ENCODE measurements at places on chromosomes 2 and 18.

DNA sequence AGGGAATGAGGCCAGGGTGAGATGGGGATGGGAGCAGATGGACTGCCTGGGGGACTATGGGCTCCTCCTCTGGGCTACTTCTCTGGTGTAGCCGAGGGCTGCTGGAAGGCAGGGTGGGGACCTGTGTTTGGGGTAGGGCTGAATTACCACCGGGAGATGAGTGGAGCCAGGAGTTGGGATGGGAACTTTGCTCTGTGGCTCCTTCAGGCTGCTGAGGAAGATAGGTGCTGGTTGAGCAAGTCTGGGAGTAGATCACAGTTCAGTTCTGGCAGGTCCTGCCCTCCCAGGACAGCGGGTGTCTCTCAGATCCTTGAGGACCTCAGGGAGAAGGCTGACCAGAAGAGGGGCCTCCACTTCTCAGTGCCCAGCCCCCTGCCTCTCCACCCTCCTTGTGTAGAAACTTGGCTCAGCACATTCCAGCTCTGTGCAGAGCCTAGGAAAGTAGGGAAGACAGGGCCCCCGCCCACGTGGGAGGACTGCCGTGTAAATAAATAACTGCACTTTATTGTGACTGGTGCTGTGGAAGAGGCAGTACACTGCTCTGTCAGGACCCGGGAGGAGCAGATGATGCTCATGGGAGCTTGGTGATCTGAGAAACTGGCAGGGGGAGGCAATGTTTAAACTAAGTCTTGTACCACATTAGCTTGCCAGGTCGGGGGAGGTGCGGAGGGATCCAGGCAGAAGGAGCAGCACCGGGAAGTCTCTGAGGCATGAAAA is 15.3 kb downstream of the TET3 start:
- DNase-seq, result peak; percentile 13

DNA sequence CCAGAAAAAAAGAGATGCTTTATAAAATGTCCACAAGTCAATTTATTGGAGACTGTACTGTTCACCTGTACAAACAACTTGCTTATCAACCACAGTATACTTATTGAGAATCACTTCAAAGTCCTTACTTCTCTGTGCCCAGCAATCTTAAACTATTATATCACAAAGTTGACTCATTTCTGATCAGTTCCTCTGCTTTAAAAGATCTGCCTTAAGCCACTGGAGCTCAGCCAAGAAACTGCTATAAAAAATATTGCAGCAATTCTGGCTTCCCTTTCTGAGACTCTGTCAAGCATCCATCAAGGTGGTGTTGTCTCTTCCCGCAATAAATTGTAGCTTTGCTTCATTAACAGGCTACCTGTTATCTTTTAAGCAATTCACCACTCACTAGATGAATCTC is 375.2 kb upstream of the SPHKAP start:
- no peak for DNase-seq

DNA sequence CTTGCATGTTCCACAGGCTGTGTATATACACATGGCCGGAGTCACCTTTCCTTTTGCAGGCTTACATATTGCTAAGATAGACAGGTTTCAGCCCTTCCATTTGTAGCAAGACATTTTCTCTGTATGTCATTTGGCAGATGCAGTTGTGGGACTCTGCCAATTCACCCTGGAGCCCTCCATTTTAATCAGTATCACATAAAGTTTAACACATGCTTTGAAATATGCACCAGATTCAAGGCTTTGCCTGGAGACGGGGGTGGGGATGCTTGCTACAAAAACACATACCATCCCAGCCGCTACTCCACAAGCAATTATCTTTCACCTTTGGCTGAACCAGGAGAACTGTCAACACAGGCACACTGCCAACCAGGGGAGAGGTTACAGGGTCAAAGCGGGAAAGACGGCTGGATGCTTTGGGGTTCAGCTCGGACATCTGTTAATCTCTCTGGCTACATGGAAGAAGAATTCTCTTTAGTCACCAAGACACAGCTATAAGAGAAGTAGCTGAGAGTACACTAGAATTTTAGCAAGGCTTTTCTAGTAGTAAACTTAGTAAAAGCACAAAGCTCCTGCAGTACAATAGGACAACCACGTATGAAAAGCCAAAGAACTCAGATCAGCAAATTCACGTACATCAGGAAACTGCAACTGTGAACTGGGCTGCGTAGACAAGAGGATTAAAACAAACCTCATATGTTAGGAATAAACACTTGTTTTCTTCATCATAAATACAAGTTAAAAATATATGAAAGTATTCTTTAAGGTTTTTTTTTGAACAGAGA is 130.9 kb downstream of the EXOC6B start:
- peak; percentile 38 for DNase-seq

DNA sequence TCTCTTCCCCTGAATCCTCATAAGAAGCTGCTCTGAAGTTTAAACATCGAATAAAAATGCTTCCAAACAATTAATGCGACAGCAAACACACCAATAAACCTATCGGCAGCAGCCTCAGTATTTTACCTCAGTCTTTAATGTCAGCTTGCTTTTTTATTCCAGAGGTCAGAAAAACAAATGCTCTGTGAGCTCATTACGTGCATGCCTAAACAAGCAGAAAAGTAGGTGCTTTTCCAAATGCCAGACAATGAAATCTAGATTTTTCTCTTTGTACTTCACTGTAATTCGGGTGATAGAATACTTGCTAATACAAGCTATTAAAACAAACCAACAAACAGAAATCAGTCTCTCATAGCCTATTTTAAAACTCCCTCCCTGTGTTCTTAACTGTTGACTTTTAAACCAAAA is 381.5 kb downstream of the NRXN1 start:
- no peak for DNase-seq

- DNase-seq, result no peak
These were observed 175.7 kb upstream of the POU3F3 start for GRCh38 chr2:104678181-104678580.

GRCh38 chr18:10205151-10205550 is 249.3 kb upstream of the APCDD1 start:
- DNase-seq, result no peak

GRCh38 chr2:116510117-116510671 is 1304.3 kb upstream of the DDX18 start:
- DNase-seq, result no peak

- DNase-seq, result no peak
These were observed 327.7 kb downstream of the SUCLG1 start for GRCh38 chr2:84131278-84131830.

DNA sequence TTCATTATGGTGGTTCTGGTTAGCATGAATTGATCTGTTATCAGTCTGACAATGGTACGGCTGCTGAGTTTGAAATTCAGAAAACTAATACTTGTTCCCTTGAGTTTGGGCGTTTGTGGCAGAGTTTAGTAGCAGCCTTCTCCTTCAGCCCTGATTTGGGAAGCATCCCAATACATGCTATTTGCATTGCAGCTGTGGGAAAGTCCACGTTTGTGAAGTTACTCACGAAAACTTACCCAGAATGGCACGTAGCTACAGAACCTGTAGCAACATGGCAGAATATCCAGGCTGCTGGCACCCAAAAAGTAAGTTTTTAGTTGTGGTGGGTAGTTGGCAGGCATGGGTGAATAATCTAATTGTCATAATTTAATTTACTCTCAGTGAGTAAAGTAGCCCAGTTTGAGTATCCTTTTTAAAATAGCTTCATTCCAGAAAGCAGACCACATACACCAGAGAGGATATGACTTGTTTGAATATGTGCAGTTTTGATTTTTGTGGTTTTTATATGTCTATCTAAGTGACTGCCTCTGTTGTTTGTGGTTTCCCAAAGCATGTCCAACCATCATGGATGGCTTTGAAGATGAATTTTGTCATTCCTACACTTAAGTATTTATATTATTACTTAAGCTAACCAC is 12.2 kb downstream of the DGUOK start:
- peak; percentile 67 for DNase-seq

DNA sequence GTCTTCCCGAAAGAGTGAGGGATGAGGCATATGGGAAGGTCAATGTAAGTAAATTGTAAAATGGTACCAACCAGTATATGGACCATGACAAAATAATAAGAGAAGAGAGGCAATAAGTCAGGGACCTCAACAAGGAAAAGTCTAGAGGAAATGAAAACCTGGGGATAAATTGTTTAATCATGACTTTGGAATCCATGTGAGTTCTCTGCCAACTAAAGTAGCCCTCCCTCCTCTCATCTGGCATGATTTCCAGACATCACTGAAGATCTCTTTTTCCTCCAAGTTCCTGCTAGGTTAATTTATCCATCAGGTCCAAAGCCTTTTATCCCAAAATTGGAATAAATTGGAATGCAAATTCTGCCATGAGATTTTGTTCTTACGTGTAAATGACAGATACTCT is 417.9 kb downstream of the NRXN1 start:
- DNase-seq, result no peak

GRCh38 chr2:100198461-100199230 is 56.3 kb upstream of the AFF3 start:
- DNase-seq, result no peak

GRCh38 chr2:241703032-241703604 is 1.3 kb downstream of the ING5 start:
- no peak for DNase-seq

GRCh38 chr2:83757329-83757728 is 701.8 kb downstream of the SUCLG1 start:
- no peak for DNase-seq

DNA sequence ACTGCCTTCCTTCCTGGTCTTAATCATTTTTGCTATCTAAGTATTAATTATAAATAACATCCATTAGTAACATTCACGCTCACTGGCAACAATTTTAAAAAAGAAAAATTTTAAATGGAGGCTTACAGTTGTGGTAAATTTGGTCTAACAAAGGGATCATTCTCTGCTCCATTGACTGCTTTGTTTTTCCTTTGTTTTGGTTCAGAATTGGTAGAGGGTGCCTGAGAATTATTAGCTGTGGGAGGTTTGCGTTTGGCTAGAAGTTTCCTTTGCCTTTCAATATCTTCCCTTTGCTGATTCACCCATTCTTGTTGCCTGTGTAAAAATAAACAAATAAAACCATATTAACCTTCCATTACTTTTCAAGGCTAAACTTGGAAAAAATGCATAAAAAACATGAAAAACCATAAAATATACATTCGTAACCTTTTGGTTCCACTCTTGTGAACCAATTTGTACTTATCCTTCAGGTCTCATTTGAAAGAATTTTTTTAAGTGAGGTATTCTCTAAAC is 114.6 kb downstream of the TLK1 start:
- no peak for DNase-seq

DNA sequence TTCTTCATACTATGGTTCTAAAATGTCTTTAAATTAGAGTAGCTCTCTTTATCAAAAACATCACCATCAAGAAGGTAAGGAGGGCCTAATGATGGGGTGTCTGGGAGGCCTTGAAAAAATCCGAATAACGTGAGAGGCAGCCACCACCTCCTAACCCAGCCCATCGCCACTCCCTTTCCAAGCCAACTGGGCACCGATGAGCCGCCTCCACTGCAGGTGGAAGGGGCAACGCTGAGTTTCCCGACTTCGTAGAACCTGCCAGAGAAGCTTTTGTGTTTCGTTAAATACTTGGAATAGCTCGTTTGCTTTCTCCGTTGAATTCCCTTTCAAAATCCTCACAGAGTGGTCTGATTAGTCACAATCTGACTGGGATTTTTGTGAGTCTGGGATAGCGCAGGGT is 22.0 kb upstream of the RPL31 start:
- no peak for DNase-seq

GRCh38 chr2:230202430-230203109 is 17.2 kb downstream of the SP110 start:
- DNase-seq, result no peak

DNA sequence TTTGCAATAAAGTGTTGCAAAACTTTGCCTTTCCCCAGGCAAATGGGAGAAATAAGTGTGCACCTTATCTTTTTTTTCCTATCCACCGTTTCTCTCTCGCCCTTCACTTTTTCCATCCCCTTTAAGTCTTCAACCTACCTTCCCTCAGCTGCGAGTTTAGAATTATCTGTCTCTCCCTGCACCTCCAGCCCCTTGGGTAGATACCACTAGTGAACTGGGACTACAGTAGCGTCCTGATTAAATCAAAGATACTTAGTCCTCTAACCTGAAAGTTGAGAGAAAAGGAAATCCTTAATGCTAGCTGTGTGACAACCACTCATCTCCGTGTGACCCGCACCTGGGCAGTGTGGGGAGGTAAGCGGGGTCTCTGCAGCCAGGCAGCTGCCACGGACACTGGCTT is 16.1 kb upstream of the PPP4R1 start:
- no peak for DNase-seq

DNA sequence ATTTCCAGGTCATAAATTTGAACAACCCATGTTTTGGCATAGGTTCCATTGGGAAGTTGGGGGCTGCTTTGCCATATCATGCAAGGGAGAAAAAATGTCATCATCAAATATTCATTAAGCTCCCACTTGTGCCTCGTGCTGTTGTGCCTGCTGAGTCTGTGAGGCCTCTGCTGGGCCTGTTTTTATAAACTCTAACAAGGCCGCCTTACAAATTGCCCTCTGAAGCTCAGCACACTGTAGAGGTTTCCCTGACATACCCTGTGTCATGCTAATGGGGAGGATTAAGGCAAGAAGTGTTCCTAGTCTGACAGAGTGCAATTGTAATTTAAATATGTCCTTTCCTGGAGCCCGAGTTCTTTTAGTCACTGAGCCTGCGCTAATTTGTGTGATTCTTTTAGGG is 17.6 kb downstream of the OSBPL6 start:
- no peak for DNase-seq

DNA sequence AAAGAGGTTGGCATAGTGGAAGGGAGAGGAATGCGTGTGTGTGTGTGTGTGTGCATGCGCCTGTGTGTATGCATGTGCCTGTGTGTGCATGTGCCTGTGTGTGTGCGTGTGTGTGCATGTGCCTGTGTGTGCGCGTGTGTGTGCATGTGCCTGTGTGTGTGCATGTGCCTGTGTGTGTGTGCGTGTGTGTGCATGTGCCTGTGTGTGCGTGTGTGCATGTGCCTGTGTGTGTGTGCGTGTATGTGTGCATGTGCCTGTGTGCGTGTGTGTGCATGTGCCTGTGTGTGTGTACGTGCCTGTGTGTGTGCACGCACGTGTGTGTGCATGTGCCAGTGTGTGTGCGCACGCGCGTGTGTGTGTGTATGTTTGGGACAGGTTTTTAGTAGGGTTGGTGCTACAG is 205.1 kb downstream of the MEMO1 start:
- no peak for DNase-seq

DNA sequence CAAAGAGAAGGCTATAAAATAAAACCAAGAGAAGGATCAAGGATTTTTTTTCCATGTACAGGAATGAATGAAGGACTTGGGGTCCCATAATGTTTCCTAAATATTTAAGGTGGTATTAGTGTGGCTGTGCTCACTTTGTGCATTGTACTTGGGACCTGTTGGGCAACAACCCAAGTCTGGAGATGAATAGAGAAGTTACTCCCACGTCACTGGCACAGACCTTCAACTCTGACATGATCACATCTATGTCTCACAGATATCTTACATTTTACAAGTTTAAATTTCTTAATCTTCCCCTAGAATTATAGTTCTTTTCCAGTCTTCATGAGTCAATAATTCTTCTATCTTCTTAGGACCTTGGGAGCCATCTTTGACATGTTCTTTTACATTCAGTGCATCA is 133.4 kb downstream of the PLCL1 start:
- no peak for DNase-seq

GRCh38 chr2:129713337-129713736 is 266.1 kb upstream of the RAB6C start:
- no peak for DNase-seq

- DNase-seq, result no peak
These were observed 13.9 kb downstream of the AFTPH start for GRCh38 chr2:64537991-64538390.

GRCh38 chr2:217356142-217356541 is 496.3 kb upstream of the TNP1 start:
- no peak for DNase-seq

All from non-pigmented ciliary epithelial cell (primary cell).